NCI-H524 (cell line): ENCODE measurements at places on chromosomes 2 and 18.

GRCh38 chr2:148721991-148722777, 77.6 kb downstream of the EPC2 start:
- no peak for DNase-seq

DNA sequence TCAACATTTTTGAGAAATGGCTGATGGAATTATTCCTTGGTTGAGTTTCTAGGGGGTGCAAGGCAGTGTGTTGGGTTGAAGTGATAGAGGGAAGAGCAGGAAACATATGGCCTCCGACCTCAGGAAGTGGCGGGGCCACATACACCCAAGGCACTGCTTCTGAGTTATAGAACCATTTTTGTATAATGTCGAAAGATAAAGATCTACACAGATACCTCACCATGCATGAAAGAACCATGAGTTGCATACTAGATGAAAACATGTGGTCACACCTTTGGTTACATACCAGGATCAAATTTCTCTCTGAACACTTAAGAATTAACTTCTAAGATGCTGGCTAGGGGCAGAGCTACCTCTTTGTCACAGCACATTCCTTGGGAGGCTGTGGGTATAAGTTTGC, 23.2 kb downstream of the LAMA3 start:
- no peak for DNase-seq

DNA sequence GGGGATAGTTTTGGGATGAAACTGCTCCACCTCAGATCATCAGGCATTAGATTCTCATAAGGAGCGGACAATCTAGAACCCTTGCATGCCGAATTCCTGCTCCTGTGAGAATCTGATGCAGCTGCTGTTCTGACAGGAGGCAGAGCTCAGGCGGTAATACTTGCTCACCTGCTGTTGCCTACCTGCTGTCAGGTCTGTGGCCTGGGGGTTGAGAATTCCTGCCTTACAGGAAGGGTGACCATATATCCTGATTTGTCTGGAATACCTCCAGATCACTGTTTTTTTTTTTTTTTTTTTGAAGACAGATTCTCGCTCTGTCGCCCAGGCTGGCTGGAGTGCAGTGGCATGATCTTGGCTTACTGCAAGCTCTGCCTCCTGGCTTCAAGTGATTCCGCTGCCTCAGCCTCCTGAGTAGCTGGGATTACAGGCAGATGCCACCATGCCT, 21.7 kb downstream of the ACSL3 start:
- DNase-seq = no peak

GRCh38 chr18:61710082-61710620, 182.7 kb downstream of the RNF152 start:
- DNase-seq = no peak

- DNase-seq = no peak
These were observed 55.9 kb upstream of the LAPTM4A start for GRCh38 chr2:20107352-20107751.

DNA sequence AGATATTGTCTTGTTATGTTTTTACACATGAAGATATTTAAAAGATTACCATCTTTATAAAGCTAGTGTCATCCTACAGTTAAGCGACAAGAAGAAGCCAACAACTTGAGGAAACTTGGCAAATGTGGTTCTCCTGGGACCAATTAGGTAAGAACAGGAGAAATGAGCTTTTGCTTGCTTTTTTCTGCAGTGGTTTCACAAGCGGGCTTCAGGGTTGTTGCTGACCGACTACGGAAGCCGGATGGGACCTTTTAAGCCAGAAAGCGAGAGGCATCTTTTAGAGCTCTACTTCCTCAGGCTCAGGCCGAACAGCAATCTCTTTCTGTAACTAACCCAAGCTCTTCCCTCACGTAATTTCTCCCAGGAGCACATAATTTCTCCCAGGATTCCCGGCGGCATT, 256.5 kb downstream of the CNTNAP5 start:
- no peak for DNase-seq

- DNase-seq = no peak
These were observed 69.7 kb downstream of the NCK2 start for GRCh38 chr2:105814291-105814940.

DNA sequence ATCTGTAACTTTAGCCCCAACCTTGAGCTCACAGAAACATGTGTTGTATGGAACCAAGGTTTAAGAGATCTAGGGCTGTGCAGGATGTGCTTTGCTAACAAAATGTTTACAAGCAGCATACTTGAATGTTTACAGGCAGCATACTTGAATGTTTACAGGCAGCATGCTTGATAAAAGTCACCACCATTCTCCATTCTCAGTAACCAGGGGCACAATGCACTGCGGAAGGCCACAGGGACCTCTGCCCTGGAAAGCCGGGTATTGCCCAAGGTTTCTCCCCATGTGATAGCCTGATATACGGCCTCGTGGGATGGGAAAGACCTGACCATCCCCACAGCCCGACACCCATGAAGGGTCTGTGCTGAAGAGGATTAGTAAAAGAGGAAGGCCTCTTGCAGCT, 52.4 kb downstream of the LONRF2 start:
- no peak for DNase-seq

DNA sequence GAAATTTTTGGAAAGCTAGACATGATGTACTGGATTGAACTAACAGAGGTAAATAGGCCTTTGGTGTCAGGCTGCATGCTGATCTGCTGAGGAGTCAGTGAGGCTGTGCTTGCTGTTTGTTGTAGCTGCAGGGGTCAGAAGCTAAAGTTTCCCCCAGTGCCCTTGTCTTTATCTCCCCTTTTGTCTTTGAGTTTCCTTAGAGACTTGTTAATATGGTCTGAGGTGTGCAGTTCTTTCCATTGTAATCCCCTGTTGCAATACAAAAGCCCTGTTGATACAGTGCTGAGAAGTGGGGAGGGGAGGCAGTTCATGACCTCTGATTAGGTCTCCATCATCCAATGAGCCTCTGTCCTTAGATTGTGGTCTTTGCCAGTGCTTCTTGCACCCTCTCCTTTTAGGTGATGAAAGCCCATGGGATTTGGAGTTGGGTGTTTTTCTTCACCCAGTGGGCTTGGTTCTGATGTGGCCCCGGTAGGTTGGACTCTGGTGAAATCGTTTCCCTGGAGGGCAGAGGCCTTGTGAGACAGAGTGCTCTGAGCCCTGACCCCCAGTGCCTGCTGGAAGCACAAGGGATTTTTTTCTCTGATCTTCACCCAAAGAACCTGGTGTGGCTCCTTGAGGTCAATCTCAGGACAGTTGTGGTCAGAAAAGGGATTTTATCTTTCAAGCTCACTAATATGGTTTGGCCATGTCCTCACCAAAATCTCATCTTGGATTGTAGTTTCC, 163.1 kb downstream of the TMEM18 start:
- no peak for DNase-seq

DNA sequence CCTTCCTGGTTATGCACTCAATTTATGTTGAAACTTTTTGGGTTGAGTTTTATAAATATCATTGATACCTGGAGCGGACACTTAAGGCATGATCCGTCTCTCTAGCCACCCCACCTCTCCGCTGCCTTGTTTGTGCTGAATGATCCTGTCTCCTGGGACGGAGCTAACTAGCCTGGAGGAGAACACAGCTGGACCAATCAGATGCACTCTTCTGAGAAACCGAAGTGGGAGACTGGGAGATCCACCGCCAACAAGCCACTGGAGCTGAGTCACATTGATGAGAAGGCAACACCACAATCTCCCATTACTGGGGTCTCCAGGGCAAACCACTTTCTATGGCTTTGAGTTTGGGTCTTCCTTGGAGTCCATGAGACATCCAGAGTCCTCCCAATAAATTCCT, 29.3 kb downstream of the CYP26B1 start:
- no peak for DNase-seq

DNA sequence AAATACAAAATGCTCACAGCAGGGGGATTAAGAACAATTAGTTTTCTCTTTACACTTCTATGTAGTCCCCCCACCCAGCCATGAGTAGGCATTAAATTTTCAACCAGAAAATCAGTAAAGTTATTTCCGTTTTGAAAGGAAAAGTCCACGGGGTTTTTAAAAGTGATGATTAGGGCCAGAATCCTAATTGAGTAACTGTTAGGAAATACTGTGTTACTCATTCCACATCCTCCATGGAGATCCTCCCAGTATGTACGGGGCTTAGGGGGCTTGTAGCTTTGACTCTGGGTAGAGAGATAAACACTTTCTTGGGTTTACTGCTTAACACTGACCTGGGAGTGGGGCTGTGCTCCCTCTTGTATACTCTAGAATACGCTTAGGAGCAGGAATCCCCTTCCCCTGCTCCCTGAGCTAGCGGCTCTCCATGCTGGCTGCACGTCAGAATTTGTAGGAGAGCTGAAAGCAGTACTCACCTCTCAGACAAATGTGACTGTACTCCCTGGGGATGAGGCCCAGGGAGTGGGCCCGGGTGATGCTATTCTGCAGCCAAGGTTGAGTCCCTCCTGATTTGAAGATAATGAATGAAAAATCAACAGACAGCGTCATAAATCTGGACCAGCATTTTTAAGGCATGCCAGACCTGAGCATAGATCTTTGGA, 100.5 kb downstream of the SLC4A3 start:
- DNase-seq = no peak

GRCh38 chr2:218892693-218893348, 12.2 kb downstream of the WNT10A start:
- DNase-seq = peak; percentile 39

- no peak for DNase-seq
These were observed 79.4 kb downstream of the SLC4A3 start for GRCh38 chr2:219706823-219707281.

- peak; percentile 92 for DNase-seq
These were observed 61.6 kb downstream of the MYT1L start for GRCh38 chr2:2269426-2269825.

- no peak for DNase-seq
These were observed 175.6 kb downstream of the GLI2 start for GRCh38 chr2:120910956-120911951.

DNA sequence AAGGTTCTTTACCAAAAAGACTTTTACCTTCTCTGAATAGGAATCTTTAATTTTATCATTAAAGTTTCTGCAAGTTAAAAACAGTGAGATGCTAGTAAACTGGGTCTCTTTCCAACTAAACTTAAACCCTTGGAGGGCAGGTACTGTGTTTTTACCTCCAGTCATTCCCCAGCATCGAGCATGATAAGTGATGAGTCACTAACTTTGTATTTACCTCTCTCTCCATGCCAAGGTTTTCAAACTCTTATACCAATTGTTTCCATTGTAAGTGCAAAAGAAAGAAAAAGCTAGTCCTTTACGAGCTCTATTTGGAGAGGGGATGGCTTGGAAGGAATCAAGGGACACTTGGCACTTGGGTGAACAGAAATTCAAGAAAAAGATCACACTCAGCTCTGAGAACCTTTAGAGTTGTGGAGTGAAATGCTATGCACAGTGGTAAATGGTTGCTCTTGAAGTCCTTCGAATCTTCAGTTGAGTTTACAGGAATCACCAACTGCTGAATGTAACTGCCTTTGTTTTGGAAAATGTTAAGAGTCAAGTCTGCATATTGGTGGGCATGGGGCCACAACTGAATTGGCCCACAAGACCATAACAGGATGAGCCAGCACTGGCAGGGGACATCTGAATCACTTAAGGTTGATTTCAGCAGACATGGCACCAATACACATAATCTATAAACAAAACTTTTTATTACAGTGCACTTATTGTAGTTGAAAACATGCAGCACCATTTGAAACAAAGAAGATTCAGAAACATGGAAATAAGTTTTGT, 8.3 kb upstream of the RBM43 start:
- DNase-seq = no peak

GRCh38 chr2:200081236-200081635, 125.9 kb downstream of the MAIP1 start:
- peak; percentile 50 for DNase-seq

GRCh38 chr2:30736461-30737325, 70.6 kb downstream of the CAPN13 start:
- DNase-seq = peak; percentile 11

GRCh38 chr2:18940184-18940583, 350.8 kb upstream of the NT5C1B start:
- no peak for DNase-seq

GRCh38 chr2:82282111-82282882, 1977.7 kb upstream of the LRRTM1 start:
- no peak for DNase-seq

- no peak for DNase-seq
These were observed 206.3 kb downstream of the RAD51AP2 start for GRCh38 chr2:17311771-17312511.

- no peak for DNase-seq
These were observed 9.5 kb downstream of the DUSP19 start for GRCh38 chr2:183088061-183088460.

GRCh38 chr2:23601301-23601965, 216.5 kb downstream of the KLHL29 start:
- no peak for DNase-seq

DNA sequence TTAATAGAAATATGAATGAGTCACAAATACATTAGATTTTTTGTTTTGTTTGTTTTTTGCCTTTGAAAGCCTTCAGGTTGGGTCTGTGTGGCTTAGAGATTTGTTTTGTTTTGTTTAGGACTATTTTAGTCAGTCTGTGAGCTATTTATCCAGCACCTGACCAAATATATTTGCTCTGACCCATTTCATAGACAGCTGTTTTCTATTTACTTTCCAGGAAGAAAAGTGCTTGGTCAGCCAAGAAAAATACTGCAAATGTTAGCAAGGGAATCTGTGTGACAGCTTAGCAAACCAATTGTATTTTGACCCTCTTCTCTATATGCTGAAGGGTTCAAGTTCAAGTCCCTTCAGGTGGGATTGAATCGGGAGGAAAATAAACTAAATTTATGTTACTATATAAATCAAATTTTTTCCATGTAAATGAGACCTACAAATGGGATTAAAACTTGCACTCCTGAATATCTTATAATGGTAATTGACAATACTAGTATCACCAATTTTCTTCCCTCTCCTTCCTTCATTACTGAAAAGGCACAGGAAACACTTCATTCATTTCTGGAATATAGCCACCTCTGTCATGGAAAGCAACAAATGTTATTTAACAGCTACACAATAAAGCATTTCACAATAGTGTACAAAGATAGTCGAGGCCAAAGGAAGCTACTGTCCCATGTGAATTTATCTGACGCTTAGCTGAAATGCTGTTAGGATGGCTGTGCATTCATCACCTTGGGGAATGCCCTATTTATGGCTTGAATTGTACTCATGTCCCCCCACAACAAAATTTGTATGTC, 23.1 kb upstream of the KLF7 start:
- no peak for DNase-seq

DNA sequence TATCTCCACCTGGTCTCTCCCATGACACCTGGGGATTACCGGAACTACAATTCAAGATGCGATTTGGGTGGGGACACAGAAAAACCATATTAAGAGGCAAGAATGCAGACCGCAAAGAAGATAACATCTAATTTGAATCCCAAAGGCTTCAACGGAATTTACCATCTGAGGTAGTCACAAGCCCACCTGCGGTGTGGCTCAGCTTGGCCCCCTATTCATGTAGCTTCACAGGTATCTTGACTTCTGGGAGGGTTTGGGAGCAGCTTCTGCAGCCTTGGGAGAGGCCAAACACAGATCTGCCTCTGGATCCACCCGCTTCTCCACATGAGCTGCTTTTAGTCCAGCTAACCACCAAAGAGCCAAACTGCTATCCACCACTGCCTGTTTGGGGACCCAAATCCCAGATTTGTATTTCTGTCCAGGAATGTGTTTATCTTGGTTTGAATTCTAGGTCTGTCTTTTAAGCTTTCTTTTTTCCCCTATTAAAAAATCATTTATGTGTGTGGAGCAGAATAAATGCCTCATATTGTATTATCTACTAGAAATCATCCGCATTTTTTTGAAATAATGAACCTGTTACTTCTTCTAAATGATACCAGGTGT, 247.6 kb downstream of the DLGAP1 start:
- no peak for DNase-seq
